ENCODE measurements at places on chromosomes 11 and 22.

DNA sequence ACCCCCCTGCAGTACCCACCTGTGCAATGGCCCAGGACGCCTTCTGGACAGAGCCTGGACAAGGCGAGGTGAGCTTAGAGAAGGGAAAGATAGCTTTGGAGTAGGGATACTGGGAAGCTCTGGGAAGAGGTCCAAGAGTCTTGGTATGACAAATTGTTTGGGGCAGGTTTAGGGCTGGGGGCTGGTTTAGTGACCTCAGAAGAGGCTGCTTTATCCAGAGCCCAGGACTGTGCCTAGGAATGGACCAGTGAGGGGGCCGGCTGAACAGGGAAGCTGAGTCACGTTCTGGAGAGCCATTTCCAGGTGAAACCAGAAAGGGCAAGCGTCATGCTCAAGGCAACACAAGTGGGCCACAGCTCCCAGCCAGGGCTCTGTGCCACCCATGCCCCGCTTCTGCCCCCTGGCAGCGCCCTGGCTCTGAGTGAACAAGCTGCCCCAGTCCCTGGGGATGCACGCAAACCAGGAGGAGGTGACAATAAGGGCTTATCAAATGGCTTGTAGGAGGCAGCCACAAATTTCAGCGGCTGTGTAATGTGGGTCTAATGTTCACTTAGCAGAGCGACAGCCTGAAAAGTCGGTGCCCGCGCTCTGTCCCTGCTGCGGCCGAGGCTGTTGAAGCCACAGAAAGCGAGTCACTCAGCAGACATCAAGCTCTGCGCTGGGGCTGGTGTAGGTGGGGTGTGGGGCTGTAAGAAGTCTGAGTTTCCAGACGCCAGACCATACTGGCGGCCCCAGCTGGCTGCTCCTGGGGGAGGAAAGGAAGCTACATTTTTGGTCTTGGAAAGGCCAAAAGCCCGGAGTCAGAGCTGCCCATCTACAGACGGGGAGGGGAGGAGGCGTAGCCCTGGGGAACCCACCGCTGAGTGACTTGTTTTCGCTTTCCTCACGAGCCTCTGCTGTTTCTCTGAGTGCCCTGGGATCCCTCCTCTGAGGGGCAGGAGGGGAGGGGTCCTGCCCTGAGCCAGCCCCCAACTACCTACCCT is 18.3 kb upstream of the SYT7 start:
- DNase-seq, result no peak

DNA sequence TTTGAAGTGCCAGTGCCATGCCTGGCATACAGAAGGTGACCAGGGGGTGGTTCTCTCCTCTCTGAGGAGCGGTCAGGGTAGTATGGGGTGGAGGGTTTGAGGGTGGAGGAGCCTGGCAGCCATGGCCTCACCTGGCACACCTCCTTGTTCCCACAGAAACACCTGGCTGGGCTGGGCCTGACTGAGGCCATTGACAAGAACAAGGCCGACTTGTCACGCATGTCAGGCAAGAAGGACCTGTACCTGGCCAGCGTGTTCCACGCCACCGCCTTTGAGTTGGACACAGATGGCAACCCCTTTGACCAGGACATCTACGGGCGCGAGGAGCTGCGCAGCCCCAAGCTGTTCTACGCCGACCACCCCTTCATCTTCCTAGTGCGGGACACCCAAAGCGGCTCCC is 9.6 kb downstream of the SERPINH1 start:
- DNase-seq, result no peak

DNA sequence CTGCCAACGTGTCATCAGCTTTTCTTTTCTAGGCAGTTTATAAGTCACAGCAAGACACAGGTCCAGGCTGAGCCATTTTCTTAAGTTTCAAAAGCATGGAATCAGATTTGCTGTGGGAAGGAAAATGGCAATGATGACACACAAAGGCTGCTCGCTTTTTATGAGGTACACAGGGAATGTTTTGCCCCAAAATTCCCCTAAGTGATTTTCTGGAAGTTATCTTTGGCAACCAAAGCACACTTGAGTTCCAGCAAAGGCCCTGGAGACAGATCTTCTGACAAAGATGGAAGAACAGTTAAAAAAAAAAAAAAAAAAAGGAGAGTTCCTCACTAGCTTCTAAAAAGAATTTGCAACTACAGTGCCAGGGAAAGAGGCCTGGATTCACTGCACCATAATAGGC is 260.8 kb downstream of the LARGE1 start:
- DNase-seq, result no peak

DNA sequence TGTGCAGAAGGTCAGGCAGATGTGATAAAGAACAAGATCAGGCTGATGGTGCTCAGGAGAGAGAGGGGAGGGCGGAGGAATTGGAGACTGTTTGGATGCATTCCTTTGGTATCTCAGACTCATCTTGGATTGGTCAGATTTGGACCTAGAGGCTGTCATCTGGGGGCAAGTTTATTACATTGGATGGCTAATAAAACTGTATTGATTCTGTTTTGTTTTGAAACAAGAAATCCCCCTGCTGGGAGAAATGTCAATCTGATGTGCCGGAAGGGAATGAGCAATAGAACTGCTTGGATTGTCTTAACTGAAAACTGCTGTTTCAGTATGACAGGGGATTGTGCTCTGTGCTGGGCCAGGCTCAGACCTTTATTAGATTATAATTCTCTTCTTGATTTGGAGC is 25.5 kb upstream of the CCDC90B start:
- no peak for DNase-seq

- no peak for DNase-seq
Observed at GRCh38 chr22:19448076-19448607, 631 bp upstream of the C22orf39 start.

- no peak for DNase-seq
Observed at GRCh38 chr11:64719406-64719805, 3.6 kb downstream of the NRXN2 start.

- DNase-seq, result no peak
Observed at GRCh38 chr11:30345644-30346043, 22.7 kb downstream of the ARL14EP start.

DNA sequence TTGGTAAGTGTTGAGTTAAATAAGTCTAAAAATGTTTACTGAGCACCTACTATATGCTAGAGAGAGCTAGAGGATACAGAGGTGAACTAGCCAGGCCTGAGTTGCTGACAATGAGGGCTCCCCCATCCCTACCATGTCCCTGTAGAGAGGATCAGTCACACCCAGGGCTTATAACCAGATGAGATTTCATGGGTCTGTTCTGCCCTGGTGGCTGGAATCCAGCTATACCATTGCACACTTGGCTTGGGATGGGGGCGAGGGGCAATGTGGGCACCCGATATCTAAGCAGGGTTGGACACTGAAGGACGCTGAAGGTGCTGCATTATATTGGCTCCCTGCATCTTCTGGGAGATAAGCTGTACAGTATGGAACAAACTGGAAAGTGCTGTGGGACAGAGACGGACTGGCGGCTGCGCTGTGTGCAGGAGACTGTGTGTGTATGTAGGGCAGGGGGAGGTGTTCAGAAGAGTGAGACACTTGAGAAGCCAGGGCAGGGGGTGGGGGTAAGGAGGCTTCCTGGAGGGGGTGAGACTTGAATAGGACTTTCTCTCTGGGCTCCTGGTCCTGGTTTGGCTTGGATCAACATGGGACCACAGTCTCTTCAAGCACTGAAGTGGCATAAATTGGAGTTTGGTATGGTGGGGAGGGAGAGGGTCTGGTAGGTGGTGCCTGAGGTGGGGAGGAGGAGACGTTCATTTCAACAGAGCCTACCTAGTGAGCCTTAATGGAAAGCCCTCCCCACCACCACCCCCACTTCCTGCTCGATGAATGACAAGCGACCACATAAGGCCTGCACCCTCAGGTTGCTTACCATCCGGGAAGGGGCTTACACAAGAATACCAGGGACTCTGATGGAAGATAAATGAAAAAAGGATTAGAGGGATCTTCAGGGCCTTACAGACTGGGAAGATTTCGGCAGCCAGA is 1.8 kb downstream of the CD82 start:
- no peak for DNase-seq

DNA sequence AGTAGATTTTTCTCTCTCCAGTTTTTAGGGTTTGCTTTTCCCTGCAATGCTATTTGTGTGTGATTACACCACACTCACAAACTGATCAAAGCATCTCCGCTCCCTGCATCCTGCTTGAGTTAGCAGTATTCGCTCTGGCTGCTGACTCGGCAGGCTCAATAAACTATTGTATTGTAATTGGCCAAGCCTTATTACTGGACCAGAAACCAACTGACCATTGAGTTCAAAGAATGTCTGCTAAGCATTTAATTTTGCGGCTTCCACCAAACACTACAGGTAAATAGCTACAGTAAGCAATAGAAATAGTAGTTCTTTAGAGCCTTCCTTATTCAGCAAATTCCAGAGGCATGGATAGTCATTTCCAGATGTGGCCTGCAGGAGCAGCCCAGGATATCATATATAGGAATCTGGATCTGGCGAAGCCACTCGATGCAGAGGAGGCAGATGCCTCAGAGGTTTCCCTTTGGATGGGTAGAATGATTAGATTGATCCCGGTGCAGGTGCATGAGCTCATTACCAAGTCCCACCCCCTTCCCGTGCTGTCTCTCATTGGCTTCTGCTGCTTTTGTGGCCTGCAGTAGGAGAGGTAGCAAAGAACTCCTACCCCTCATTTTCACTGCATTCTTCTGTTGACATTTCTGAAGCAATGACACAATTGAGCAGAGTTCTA is 77.3 kb downstream of the COMMD9 start:
- no peak for DNase-seq

- no peak for DNase-seq
Observed at GRCh38 chr11:115363426-115363825, 140.8 kb downstream of the CADM1 start.

GRCh38 chr11:86101493-86101892 is 32.6 kb upstream of the PICALM start:
- DNase-seq, result no peak

DNA sequence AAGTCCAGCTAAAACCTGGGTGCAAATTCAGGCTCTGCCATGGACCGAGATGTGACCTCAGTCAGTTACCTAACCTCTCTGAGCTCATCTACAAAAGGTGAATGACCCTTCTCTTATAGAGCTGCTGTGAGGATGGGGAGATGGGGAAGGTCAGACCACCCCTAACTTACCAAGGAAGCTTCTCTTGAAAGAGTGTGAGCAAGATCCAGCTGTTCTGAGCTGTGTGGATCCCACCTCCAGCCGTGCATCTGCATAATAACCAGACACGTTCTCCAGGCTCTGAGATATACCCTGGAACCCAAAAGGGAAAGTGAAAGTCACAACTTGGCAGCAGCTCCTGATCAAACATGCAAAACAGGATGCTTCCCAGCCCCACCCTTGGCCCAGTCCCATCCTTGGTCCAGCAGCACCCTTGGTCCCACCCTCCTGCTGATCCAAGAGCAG is at the start of gene APOL3:
TSS of gene APOL3 (minus strand) at position 257 of the 444 bp plus-strand sequence. CDS start 11,700 bp downstream, outside the sequence.
- DNase-seq, result no peak

DNA sequence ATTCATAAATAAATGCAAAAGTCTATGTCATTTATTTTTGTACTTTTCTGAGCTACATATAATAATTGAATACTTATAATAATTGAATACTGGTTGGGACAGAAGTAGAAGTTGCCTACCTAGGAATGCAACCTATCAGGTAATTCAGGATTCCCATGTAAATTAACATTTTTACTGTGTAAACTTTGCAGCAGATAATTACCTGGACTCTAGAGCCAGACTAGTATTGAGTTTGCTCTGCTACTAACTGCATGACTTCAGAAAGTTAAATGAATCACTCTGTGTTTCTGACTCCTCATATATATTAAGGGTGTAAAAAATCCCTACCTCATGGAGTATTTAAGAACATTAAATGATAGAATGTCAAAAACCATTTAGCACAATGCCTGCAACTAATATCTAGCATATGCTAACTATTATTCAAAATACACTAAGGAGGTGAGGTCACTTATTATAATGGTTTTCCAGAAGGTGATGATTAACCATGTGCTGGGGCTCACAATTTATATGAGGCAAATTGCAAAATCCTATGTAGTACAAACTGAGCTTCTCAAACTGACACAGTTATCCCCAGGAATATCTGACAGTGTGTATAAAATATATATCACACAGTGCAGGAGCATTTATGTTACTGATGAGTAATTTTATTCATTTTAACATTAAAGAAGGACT is 138.1 kb upstream of the ANO3 start:
- no peak for DNase-seq

DNA sequence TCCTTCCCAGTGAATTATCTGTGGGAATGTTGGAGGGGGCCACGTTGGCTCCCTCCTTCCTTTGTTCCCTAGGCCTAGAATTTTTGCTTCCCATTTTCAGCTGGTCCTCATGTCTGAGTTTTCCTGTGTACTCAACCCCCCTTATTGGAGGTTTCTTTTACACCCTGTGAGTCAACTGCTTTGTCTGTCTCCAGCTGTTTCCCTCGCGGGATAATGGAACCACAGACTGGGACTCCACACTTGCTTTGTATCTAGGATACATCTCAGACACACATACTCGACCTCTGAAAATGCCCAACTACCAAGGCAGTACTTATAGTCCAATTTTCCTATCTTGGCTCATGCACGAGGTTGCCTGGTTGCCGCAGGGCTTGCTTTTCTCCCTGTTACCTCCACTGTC is 352.7 kb upstream of the MPPED2 start:
- no peak for DNase-seq

- no peak for DNase-seq
Observed at GRCh38 chr11:128026596-128026995, 560.8 kb downstream of the ETS1 start.

DNA sequence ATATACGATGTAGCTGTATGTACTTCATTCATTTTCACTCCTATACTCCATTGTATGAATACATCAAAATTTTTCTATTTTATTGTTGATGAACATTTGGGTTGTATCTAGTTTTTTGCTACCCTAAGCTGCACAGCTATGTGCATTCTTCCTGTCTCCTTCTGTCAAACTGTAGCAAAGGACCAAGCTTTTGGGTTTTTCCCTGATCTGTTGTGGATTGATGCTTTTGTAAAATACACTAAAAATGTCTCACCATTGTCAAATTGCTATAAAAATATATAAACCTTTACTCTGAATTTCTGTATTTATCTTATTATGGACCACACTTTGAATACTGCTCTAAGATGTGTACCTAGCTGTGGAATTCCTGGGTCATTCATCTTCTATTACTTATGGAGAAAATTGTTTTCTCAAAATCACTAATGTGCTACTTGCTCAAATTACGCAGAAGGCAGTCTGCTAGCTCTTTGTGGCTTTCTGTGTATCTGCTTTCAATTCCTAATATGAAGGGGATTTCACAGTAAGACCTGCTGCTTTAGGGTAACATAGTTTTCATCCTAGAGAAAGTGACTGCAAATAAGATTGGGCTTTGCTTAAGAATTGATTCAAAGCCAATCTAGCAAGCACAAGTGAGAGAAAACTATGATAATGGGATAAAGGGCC is 123.4 kb downstream of the CYP2R1 start:
- DNase-seq, result no peak

GRCh38 chr11:77207618-77208313 is 79.7 kb downstream of the MYO7A start:
- no peak for DNase-seq

DNA sequence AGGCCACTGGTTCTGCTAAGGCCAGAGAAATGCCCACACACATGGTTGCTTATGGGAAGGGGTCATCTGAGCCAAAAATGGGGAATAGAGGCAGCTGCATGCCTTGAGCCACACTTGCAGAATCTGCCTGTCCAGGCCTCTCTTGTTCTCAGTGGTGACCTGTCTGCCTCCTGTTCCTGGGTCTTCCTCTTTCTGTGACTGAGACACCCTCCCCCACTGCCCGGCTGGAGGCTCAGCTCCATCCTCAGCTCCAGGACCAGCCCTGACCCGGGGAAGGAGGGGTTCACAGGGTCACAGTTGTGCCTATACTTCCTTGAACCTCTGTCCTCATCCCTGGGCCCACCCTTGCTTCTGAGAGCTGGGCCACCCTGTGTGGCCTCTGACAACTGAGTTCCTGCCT is 52.3 kb downstream of the CSF2RB start:
- no peak for DNase-seq

- no peak for DNase-seq
Observed at GRCh38 chr11:46305295-46305694, 27.8 kb downstream of the CREB3L1 start.

GRCh38 chr11:65897020-65897471 is 3.1 kb downstream of the FOSL1 start:
- no peak for DNase-seq
